ENCODE measurements at places on chromosomes 7 and 10. TPM values are rescaled to one million over a fixed set of nuclear protein-coding genes. Genes with fewer than 3 reads are reported as not detected.

Gene DNAJC12
- 12.3 TPM for polyA plus RNA-seq

Gene IL6
- polyA plus RNA-seq, result 0.21 TPM

Gene CYP2C8
- polyA plus RNA-seq, result 3.5 TPM

Gene MSMB
- polyA plus RNA-seq, result not detected

Gene BMPR1A
- 85.4 TPM for polyA plus RNA-seq

Gene HKDC1
- polyA plus RNA-seq, result 16.9 TPM

Gene C10orf95
- polyA plus RNA-seq, result 0.62 TPM

Gene TFEC
- polyA plus RNA-seq, result 34.3 TPM

Gene DDX50
- polyA plus RNA-seq, result 77.2 TPM

Gene HOXA10
- 130 TPM for polyA plus RNA-seq

Gene NACAD
- 7.6 TPM for polyA plus RNA-seq

Gene PDE6C
- polyA plus RNA-seq, result 0.24 TPM
